ENCODE measurements at places on chromosomes 5 and 9. TPM values are rescaled to one million over a fixed set of nuclear protein-coding genes. Genes with fewer than 3 reads are reported as not detected.
A peak's percentile ranks its signal among the peaks of the same experiment; 100 is the strongest.

Gene GABRP
- not detected for total RNA-seq

DNA sequence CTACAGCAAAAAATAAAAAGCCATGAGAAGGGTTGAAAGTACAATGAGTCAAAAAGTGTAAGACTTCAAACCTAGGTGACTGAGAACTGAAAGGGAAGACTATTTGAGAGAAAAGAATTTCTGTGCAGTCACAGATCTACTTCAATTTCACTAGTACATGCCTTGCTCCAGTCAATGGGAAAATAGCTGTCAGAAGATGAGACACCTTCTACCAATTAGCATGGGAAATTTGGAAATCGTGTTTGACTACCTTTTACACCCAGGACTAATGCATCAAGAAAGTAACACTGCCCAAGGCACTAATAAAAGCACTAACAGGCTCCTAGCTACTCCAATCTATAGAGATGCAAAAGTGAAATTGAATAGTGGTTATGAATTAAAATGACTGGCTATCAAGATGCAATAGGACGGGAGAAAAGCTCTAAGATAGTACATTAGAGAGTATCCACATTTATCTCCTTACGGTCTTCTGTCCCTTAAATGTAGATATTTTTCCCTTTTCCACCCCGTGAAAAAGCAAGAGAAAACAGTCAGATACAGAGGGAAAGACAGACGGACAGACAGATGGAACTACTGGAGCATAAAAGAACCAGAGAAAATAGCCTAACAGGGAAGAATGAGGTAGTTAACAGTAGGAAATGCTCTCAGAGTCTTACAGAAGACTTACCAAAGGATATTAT lies 15.2 kb downstream of the ERP44 start:
- DNase-seq = no peak

- no peak for DNase-seq
Observed at GRCh38 chr9:70421272-70422180, 7.1 kb upstream of the KLF9 start.

GRCh38 chr5:125696762-125697161 lies 726.4 kb upstream of the GRAMD2B start:
- no peak for DNase-seq

- DNase-seq = no peak
Observed at GRCh38 chr5:136740228-136740627, 374.9 kb upstream of the TRPC7 start.

GRCh38 chr9:13110766-13111417 lies 168.6 kb downstream of the MPDZ start:
- no peak for DNase-seq

GRCh38 chr5:175464942-175465233 lies 13.5 kb upstream of the SFXN1 start:
- DNase-seq = no peak

DNA sequence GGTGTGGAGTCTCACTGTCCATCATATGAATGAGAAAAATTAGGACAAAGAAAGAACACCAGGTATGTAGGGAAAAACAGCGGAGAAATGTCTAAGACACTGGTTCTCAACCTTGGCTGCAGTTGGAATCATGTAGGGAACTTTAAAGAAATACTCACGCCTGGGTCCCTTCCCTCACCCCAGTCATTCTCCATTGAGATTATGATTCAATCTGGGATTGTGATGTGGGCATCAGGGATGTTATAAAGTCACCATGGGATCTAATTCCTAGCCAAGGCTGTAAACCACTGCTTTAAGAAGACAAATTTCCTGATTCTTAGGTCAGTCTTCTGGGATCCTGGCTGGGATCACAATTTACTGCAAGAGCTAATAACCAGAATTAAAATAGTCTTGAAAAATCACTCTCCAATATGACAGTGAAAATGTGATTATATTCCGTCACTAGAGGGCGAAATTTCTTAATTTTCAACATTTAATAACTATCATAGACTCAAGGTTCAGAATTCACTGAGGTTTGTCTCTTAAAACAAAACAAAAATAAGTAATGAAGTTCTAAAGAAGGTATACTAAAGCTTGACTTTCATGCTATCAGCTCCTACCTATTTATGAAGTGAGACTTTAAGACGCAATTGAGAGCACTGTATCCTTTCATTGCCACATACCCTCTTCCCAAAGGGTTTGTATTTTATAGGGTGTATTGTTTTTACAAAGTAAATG lies 60.5 kb downstream of the GLDC start:
- no peak for DNase-seq

DNA sequence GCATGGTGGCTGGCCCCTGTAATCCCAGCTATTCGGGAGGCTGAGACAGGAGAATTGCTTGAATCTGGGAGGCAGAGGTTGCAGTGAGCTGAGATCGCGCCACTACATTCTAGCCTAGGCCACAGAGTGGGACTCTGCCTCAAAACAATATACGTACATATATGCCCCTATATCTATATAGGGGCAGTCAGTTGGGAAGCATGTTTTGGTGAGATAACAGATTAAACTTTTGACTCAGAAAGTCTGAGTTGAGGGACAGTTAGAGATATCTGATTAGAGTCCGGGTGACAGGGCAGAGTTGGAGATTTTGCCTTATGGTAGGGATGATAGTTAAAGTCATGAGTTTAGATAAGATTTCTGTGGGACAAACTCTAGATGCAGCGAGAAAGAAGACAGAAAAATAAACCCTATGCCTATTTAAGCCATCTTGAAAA lies 71.8 kb upstream of the ALDH1A1 start:
- no peak for DNase-seq

DNA sequence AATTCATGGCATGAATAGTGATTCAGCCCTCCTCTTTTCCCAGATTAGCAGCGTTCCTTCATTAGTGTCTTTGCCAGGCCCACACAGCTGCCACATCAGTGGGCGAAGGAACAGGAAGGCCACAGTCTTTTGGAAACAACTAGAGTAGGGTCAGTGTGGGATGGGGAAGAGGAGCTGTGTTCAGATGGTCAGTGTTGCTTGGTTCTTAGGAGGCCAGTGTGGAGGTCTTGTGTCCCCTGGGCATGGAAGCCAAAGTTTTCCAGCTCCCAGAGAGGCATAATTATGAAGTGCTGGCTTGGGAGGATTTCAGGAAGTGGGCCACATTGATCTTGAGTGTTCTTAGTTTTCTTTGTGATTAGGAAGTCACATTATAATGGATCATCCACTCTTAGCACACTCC lies 269.6 kb downstream of the PSAT1 start:
- DNase-seq = no peak

DNA sequence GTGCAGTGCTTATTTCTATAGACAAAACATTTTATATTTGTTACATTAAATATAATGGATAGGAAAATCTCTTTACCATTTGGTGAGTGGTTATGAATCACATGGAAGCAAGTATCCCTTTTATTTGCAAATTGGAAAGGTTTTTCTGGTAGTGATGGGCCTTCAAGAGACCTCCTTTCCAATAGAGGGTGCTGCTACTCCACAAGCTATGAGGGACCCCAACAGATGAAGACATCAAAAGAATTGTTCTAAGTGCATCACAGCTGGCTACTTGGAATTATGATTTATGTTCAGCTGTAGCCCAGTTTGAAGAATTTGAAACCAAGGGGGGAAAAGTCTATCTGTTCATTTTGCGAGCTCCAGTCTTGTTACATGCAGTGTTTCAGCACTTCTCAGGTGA lies 493.7 kb upstream of the SGCD start:
- no peak for DNase-seq

Gene CSNK1A1
- 187 TPM for total RNA-seq

Gene HRH2
- total RNA-seq = 0.29 TPM

Gene RNF38
- total RNA-seq = 15.8 TPM

- no peak for DNase-seq
Observed at GRCh38 chr9:20030221-20030620, 241.4 kb upstream of the SLC24A2 start.

Gene ZNF883
- 3.4 TPM for total RNA-seq

GRCh38 chr9:6055216-6055615 lies 39.8 kb upstream of the RANBP6 start:
- DNase-seq = peak; percentile 96

DNA sequence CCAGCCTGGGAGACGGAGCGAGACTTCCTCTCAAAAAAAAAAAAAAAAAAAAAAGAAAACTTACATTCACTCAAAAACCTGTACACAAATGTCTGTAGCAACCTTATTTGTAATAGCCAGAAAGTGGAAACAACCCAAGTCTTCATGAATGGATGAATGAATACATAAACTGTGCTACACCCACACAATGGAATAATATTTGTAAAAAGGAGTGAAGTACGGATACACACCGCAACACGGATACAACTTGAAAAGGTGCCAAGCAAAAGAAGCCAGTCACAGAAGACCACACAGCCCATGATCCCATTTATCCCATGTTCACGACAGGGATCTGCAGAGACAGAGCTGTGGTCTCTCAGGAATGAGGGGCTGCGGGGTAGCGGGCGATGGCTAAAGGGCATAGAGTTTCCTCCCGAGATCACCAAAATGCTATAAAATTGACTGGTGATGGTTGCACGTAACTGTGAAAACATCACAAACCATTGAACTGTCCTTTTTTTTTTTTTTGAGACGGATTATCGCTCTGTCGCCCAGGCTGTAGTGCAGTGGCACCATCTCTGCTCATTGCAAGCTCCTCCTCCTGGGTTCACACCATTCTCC lies 76.2 kb upstream of the COL5A1 start:
- DNase-seq = no peak

DNA sequence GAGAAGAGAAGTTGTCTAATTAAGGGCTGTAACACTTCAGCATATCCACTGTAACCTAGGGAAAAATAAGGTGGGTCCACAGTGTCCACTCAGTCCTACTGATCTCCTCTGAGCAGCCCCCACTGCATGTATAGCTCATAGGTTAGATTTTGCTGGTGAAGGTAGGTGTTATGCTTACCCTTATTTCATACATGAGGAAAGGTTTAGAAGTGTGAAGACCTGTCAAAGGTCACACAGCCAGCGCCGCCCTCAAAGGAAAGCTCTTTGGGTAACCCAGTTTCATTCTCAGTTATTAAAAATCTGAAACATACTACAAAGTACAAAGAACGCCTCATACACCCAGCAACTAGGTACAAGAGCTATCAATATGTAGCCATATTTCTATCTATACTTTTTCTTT lies 87.2 kb downstream of the TLE4 start:
- no peak for DNase-seq

Gene SPINK6
- total RNA-seq = not detected

DNA sequence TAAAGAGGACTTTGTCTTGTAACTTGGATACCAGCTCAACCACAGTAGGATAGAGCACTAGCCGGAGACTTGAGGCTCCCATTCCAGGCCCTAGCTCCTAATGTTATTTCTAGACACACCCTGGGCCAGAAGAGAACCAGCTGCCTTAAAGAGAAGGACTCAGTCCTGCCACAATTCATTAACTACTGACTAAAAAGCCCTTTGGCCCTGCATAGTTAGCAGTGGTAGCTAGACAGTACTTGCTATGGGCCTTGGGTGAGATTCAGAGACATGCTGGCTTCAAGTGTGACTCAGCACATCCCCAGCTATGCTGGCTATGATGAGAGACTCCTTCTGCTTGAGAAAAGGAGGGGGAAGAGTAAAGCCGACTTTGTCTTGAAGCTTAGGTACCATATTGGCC lies 47.3 kb downstream of the TMEM167A start:
- peak; percentile 83 for DNase-seq

GRCh38 chr5:77186652-77187370 lies 23.7 kb upstream of the PDE8B start:
- DNase-seq = no peak

DNA sequence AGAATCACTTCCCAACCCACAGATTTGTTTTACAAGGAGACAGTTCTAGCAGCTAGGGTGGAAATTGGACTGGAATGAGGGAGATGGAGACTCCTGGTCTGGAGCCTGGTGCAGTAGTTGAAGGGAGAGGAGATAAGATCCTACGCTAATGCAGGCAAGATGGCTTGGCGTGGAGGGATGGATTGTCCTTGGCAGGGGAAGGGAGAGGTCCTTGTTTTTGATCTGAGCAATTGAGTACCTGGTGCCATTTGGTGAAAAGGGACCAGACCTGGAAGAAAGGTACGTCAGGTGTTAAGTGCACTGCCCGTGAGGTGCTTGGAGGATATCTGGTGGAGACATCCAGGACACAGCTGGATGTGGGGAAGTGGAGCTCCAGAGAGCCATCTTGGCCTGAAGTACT lies 35.7 kb downstream of the ANGPTL2 start:
- no peak for DNase-seq

DNA sequence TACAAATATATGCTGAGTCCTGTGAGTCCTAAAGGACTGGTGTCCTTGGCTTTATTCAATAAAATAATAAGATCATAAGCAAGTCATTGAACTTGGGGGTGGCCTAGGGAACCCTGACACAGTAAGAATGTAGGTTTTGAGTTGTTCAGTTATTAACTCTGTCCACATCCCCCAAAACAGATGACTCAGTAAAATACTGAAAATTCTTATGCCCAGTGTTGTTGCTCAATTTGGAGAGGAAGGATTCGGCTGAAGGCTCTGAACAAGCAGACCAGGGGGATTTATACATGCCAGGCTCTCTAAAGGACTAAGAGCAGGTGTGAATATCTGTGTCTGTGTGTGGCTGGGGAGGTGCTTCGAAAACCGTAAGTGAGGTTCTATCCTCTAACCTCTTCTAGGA lies 173.7 kb downstream of the RMI1 start:
- DNase-seq = peak; percentile 70

GRCh38 chr5:173458828-173459609 lies 130.8 kb upstream of the STC2 start:
- no peak for DNase-seq

Gene PRSS3
- total RNA-seq = 5.7 TPM

DNA sequence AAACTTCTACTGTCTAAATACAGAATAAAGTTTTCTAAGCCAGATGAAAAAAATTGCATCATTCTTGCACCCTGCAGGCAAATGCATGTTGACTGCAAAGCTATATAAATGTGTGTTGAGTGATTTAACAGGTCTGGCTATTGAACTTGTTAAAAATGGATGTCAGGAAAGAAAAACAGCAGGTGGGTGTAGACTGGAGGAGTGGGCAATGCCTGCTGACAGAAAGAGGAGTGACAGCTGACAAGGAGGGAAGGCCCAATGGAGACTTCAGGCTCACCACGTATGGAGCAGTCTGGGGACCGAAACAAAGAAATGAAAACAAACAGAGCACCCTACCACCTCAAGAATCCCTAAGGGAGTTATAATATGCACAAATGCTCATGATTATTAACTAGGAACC lies 127.8 kb downstream of the GRIA1 start:
- no peak for DNase-seq

DNA sequence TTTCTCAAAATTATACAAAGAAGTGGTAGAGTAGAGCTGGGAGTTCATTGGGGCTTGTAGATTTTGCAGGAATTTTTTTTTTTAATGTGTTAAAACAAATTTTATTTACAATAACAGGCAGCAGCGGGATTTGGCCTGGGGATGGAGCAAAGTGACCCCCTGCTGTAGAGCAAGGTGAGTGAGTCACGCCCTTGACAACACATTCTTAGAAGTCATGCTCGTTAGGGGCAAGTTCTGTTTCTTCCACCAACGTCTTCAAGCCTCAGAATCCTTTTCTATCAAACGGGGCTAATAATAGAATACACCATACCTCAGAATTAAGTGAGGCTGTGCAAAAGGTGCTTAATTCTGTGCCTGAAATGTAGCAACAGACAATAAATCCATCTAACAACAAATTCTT lies 1.1 kb upstream of the ANKDD1B start:
- DNase-seq = no peak

GRCh38 chr9:128835246-128836210 lies 5.9 kb upstream of the SPOUT1 start:
- no peak for DNase-seq
